ENCODE measurements at places on chromosomes 2 and 18.
A peak's percentile ranks its signal among the peaks of the same experiment; 100 is the strongest.

DNA sequence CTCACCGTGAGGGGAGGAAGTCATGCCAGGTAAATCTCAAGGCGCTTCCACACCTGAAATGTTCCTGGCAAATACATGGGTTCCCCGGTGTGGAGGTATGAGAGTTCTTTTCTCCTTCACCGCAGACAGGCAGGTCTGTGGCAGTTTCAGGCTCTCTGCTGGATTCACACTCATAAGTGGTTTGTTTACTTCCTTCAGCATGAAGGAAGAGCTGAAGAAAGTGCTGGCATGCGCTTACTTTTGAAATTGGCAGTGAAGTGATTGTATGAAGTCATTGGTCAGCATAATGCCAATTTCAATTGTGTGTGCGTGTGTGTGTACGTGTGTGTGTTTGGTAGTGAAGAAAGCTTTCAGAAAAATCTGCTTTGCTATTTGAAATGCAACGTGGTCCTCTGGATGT lies 43.4 kb downstream of the RNF144A start:
- H3K4me3 ChIP-seq: no peak overlapping the region
- no peak for DNase-seq
- H3K27me3 ChIP-seq: no peaks in the 10 kb centered on the region
- H3K36me3 ChIP-seq: peaks cover 80% of the 10 kb centered on the region
- H3K27ac ChIP-seq: no peak overlapping the region
- peaks cover 4% of the 10 kb centered on the region for H3K4me1 ChIP-seq

- H3K36me3 ChIP-seq: no peaks in the 10 kb centered on the region
- no peak overlapping the region for H3K27ac ChIP-seq
- no peaks in the 10 kb centered on the region for H3K4me1 ChIP-seq
Measured at GRCh38 chr2:152456262-152456661, 121.3 kb downstream of the FMNL2 start.

- no peak for DNase-seq
- H3K4me3 ChIP-seq: no peak overlapping the region
- no peaks in the 10 kb centered on the region for H3K36me3 ChIP-seq
Measured at GRCh38 chr2:231996797-231997540, 35.5 kb downstream of the DIS3L2 start.

- H3K36me3 ChIP-seq: no peaks in the 10 kb centered on the region
- H3K4me3 ChIP-seq: peak overlapping the region; percentile 58
- peaks cover 74% of the 10 kb centered on the region for H3K4me1 ChIP-seq
- peak overlapping the region; percentile 100 for H3K27ac ChIP-seq
- H3K27me3 ChIP-seq: no peaks in the 10 kb centered on the region
Measured at GRCh38 chr18:45689396-45689795, 34.6 kb upstream of the SLC14A1 start.

- H3K4me1 ChIP-seq: peaks cover 53% of the 10 kb centered on the region
- DNase-seq: peak; percentile 63
Measured at GRCh38 chr2:6866275-6866671, 566 bp upstream of the CMPK2 start.
